GF-D8 (cell line): ENCODE measurements at places on chromosomes 11 and 22.

DNA sequence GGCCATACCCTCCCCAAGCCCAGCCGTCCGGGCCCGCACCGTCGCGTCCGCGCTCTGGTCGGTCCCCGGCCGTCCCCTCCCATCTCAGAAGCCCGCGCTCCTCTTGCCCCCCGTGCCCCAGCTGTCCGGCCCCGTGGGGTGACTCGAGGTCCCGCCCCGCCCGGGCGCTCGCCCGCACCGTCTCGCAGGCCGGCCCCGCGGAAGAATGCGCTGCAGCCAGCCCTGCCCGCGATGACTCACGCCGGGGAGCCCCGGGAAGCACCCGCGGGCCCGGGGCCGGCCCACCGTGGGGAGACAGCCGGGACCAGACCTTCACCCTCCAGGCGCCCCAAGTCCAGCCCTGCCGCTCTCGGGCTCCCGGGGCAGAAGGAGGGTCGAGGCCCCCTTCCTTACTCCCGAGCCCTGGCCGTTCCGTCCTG, 320 bp upstream of the PHLDA2 start:
- no peak for DNase-seq

DNA sequence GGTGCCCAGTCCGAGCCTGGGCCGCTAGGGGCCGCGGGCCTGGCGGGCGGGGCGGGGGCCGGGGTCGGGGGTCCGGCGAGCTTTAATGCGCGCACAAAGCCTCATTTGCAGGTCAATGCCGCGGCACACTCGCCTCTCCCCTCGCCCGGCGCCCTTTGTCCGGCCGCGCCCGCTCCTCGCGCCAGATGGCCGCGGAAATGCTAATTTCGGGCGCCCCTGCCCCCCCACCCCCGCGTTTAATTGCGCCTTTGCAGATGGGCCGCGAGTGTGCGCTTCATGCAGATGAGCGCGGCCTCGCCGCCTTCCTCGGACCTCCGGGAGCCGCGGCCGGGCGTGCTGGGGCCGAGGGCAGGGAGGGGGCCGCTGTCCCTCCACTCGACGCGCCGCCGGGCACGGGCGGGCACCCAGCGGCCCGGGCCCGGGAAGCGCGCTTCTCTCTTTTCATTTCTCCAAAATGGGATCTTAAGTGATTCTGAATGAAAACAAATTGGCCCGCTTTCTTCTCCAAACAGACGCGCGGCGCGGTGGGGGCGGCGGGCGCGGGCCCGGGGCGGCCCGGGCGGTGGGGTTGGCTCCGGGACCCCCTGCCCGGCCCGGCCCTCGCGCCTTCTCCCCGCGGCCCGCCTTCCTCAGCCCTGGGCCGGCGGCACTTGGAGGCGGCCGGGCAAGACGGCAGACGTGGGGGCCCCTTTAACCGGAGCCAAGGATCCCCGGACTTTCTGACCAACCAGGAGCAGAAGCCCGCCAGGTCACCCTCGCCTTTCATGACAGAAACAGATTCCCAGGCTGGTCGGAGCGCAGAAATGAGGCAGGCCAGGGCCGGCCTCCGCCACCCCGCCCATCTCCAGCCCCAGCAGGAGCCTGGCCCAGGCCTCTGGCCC, 22.9 kb downstream of the CDKN1C start:
- no peak for DNase-seq

DNA sequence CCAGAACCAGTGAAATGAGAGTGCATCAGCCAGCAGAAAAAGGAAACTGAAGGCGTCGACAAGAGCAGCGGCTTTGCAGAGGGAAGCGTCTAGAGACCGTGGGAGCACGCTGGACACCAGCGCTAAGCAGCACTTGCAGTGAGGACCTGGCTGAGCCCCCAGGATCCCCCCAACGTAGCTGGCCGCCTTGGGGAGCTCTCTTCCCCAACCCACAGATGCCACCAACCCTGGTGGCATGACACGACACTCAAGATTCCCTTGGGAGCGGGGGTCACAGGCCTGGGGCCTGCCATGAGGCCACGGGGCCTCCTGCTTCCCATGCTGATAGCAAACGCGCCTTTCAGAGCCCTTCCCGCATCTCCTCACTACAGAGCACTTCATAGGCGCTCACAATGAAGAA, 13.4 kb upstream of the TESMIN start:
- DNase-seq: no peak

- no peak for DNase-seq
These were observed 15.1 kb downstream of the APOL6 start for GRCh38 chr22:35663371-35663770.

GRCh38 chr11:64518928-64519327, 72.1 kb upstream of the SLC22A12 start:
- DNase-seq: no peak

- DNase-seq: no peak
These were observed 30.7 kb downstream of the SERPINH1 start for GRCh38 chr11:75592715-75593114.

- no peak for DNase-seq
These were observed 827 bp upstream of the TNNT3 start for GRCh38 chr11:1918436-1919315.
